ENCODE measurements at places on chromosomes 4 and X.

DNA sequence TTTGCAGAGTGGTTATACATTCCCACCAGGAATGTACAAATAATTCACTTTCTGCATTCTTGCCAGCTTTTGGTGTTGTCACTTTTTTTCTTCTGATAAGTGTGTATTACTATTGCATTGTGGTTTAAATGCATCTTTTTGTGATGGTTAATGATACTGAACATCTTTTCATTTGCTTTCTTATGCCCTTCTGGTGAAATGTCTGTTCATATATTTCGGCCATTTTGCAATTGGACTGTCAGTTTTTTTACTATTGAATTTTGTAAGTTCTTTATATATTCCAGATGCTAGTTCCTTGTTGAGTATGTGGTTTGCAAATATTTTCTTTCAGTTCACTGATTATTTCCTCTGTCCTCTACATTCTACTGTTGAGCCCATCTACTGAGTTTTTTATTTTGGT, 19.4 kb upstream of the BMP2K start:
- no peak for DNase-seq

DNA sequence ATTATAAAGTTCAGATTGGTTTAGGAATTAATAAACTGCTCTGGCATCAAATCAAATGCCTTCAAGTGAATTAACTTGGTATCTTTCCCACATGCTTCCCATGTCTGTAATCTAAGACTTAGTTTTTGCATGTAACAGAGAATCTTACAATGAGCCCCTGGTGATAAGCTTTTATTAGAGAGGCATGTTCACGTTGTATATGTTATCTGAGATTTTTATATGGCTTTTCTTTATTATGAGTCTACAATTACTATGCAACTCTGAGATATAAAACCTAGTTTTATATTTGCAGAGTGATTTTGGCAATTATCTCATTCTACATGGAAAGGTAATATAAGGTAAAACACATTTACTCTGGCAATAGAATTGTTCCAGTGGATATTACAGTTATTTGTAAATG, 1578.4 kb upstream of the IGFBP7 start:
- no peak for DNase-seq

GRCh38 chrX:79366873-79367749, at the start of gene ITM2A:
TSS of gene ITM2A (minus strand) at chrX:79367334. CDS start at chrX:79367215, 119 bp downstream.
- DNase-seq = peak; percentile 53

DNA sequence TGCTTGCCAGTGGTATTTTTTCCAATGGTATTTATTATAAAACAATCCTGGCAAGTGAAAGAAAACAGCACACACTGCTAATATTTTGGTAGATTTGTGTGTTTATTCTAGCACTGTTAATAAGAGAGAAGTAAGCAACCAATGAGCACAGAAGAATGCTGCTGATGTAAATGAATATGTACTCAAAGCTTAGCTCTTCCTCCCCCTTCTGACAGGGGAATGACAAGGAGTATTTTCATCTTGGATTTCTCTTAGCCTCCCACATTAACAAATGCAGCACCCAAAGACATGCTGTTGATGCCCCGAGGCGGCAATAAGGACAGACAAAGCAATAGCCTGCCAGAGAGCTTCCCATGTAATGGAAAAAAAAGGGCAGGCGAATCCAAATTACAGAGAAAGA, 18.6 kb downstream of the ARHGAP6 start:
- DNase-seq = no peak

GRCh38 chrX:51144828-51145442, 187.7 kb upstream of the NUDT10 start:
- DNase-seq = no peak

DNA sequence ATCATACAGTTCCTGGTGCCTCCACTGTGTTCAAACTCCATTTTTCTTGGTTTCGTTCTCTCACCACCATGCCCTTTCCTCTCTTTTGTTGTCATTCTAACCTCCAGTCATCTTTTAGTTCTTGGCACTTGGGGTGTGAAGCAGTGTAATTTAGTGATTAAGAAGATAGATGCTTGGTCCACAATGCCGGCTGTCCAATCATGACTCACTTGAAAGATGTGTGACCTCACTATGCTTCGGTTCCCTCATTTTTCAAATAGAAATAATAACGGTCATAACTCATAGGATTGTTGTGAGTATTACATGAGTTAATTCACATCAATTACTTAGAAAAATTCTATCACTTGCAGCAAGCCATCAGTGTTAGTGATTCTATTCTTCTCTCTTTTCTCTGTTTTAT, 327.8 kb downstream of the ADGRL3 start:
- DNase-seq = no peak

DNA sequence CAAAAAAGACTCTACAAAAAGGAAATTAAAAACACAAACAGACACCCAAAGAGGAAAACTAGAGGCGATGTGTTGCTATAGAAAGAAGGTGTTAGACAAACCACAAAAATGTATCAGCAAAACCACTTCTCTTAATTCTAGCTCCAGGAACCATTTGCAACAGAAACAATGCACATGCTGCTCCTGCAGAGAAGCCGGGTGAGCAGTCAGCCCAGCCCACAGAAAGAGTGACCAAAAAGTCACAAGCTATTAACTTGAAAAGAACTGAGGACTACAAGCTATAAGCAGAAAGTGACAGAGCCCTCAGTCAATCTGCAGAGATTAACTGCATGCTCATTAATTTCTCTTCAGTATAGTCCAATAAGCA, 96.2 kb upstream of the KLHL13 start:
- DNase-seq = no peak
